Lower lobe of right lung (tissue), 2 donors: ENCODE measurements at places on chromosomes 5 and 9. TPM values are rescaled to one million over a fixed set of nuclear protein-coding genes. Genes with fewer than 3 reads are reported as not detected.

TLX3 gene
- total RNA-seq, result not detected

DNA sequence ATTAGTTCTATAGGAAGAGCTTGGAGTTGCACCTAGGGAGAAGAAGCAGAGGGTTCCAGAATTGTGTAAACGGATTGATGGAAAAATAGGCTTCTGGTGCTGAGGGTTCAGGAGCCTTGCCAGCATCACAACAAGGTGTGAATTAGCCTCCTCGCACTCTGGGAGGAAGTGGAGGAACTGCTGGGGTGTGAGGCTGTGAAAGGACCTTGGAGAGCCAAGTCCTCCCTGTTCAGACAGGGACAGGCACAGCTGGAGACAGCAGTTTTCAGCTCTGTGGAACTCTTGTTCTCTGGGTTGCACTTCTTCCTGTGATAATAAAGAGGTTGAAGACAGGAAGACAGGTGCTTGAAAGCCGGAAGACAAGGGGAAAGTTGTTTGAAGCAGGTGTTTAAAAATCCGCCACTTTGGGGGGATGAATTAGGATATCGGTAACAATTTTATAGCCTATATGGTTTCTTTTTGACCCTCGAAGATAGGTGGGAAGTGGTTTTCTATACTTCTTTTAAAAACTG is 22.6 kb downstream of the DAPK1 start:
- H3K36me3 ChIP-seq, result no peaks in the 10 kb centered on the region
- no peaks in the 10 kb centered on the region for H3K27me3 ChIP-seq
- no peak overlapping the region for H3K4me3 ChIP-seq
- H3K4me1 ChIP-seq, result peaks cover 50% of the 10 kb centered on the region

- H3K27me3 ChIP-seq, result no peaks in the 10 kb centered on the region
- no peak for DNase-seq
- peaks cover 18% of the 10 kb centered on the region for H3K4me1 ChIP-seq
- no peak overlapping the region for H3K4me3 ChIP-seq
Observed at GRCh38 chr9:72478966-72479365, 42.4 kb upstream of the TMC1 start.

- DNase-seq, result no peak
- peaks cover 31% of the 10 kb centered on the region for H3K36me3 ChIP-seq
- no peak overlapping the region for H3K4me3 ChIP-seq
- H3K27ac ChIP-seq, result no peak overlapping the region
- H3K4me1 ChIP-seq, result peaks cover 9% of the 10 kb centered on the region
Observed at GRCh38 chr9:98195671-98196070, 3.2 kb upstream of the CORO2A start.

DNA sequence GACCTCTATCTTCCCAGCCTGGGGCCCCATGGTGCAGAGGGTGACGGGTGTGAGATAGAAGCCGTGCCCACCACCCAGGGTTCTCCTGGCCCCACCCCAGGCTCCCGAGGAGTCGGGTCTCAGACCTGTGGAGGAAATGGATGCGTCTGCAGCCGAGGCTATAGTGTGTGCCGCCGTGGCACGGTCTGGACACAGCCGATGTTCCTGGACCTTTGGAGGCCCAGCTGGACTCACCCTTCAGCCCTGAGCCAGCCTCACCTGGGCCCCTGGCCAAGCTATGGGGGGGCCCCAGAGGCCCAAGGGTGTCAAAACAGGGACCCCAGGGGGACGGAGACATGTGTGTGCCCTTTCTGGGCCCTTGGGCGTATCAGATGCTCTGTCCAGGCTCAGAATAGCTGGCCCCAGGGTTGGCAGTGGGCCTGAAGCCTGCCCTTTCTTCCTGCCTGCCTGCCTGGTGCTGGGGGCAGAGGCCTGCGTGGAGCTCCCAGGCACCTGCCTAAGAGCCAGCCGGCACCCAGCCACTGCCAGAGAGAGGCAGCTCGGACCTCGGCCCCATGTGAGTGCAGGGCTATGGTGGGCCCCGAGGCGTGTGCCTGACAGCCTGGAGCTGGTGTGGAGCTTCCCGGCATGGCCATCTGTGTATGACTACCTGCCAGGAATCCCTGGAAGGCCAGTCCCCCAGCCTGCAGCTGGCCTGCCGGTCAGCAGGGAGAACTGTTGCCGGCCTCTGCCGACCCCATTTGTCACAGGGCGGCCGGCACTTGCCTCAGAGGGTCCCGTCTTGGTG is 41.8 kb downstream of the KCNT1 start:
- no peaks in the 10 kb centered on the region for H3K4me1 ChIP-seq
- H3K27me3 ChIP-seq, result peaks cover 35% of the 10 kb centered on the region
- no peaks in the 10 kb centered on the region for H3K36me3 ChIP-seq
- H3K4me3 ChIP-seq, result no peak overlapping the region

TNFSF8 gene
- 3.5 TPM for total RNA-seq

FRRS1L gene
- 0.06 TPM for total RNA-seq

DNA sequence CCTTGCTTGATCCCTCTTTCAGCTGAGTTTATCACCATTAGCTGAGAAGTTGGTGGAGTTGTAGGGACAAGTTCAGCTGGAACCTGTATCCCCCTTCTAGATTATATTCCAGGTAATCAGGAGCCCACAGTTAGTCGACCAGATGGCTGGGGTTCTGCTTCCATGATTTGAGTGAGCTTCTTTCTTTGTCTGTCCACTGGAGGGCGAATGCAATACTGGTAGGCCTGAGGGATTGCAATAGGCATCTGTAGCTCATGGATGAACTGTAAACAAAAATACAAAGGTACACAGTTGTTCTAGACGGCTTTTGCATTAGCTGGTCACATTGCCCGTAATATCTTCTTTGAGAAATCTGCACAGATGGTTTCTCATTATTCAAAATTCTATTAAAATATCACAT is 88.9 kb downstream of the PCSK5 start:
- H3K27me3 ChIP-seq, result no peaks in the 10 kb centered on the region
- no peak overlapping the region for H3K27ac ChIP-seq
- H3K36me3 ChIP-seq, result no peaks in the 10 kb centered on the region
- H3K4me1 ChIP-seq, result no peaks in the 10 kb centered on the region
- H3K4me3 ChIP-seq, result no peak overlapping the region
- DNase-seq, result no peak

GRCh38 chr5:61504143-61504770 is 172.2 kb downstream of the ZSWIM6 start:
- H3K27ac ChIP-seq, result no peak overlapping the region
- H3K4me1 ChIP-seq, result no peaks in the 10 kb centered on the region
- no peaks in the 10 kb centered on the region for H3K36me3 ChIP-seq

DNA sequence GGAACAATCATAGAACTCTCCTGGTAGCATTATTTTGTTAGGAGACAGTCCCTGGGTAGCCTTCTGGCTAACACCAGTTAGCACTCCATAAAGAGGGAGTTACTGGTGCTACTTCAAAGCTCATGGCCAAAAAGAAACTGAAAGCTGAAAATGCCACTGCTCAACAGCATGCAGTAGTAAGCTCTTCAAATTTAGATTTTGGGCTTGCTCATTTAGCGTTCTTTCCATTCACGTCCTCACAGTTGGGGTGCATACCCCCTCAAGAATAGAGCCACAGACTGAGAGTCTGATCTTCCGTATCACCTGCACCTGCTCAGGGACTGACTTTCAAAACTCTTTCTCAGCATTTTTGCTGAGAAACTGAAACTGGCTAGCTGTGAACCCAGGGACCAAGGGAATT is 24.7 kb downstream of the NTRK2 start:
- no peaks in the 10 kb centered on the region for H3K4me1 ChIP-seq
- no peak overlapping the region for H3K27ac ChIP-seq
- no peak overlapping the region for H3K4me3 ChIP-seq
- H3K27me3 ChIP-seq, result no peaks in the 10 kb centered on the region
- H3K36me3 ChIP-seq, result no peaks in the 10 kb centered on the region
- no peak for DNase-seq

FLT4 gene
- total RNA-seq, result 24.8 TPM

PDZD2 gene
- total RNA-seq, result 67.8 TPM

GRCh38 chr5:40383749-40384651 is 295.7 kb upstream of the PTGER4 start:
- DNase-seq, result no peak
- H3K36me3 ChIP-seq, result no peaks in the 10 kb centered on the region

PTPN3 gene
- 13.4 TPM for total RNA-seq

PRXL2C gene
- total RNA-seq, result 28.0 TPM

GRCh38 chr5:116575326-116576052 is 866 bp upstream of the SEMA6A start:
- no peaks in the 10 kb centered on the region for H3K36me3 ChIP-seq
- no peak for DNase-seq
- H3K4me1 ChIP-seq, result peaks cover 45% of the 10 kb centered on the region
- peak overlapping the region; percentile 69 for H3K4me3 ChIP-seq

CEP120 gene
- 22.3 TPM for total RNA-seq

DNA sequence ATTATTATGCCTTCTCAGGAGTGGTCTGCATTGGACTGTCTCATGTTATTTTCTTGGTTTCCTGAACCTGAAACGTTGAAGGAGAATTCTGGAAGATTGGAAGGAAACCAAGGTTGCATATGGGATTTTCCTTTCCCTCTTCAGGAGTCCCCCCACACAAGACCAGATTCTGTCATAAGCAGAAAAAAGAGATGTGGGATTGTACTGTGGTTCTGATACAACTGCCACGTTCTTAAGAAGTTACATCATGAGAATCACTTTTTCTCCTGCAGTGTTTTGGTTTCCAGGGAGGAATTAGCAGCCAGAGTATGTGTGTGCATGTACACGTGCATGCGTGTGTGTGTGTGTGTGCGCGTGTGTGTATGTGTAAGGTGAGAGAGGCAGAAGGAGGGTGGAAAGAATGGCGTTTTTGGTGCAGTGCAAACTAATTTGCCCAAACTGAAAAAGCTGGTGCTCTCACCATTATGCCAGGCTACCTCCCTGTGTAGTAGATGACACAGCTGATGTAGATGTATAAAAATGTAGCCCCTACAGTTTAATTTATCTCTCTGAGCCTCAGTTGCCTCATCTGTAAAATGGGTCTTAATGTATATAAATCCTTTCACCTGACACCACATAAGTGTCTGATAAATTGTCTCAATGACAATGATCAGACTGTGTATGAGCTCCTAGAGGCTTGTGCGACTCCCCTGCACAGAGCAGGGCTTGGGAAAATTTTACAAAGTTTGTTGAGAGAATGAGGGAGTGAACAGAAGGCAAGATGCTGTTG is 38.6 kb downstream of the RALGPS1 start:
- H3K36me3 ChIP-seq, result no peaks in the 10 kb centered on the region
- H3K27ac ChIP-seq, result no peak overlapping the region
- no peak overlapping the region for H3K4me3 ChIP-seq
- DNase-seq, result no peak

PCDHA7 gene
- 0.15 TPM for total RNA-seq

DNA sequence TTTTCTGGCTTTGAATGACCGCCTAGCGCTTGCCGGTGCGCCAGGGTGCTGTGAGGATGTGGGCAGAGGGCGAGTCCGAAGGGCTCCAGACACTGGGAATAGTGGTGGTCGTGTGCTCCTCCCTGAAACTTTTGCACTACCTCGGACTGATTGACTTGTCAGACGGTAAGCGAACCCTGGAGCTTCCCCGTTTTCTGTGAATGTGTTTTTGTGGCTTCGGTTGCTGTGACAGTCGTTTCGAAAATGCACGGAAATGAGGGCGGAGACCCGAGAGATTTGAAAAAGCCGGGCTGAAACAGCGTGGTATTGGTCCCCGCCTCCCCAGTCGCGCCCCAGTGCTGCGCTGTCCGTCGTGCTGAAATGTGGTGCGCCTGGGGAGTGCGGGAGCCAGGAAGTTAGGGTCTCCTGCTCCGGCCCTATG is 102.5 kb upstream of the GABRP start:
- peaks cover 33% of the 10 kb centered on the region for H3K27me3 ChIP-seq
- H3K4me1 ChIP-seq, result no peaks in the 10 kb centered on the region
- DNase-seq, result no peak
- H3K36me3 ChIP-seq, result no peaks in the 10 kb centered on the region

FAT2 gene
- total RNA-seq, result 0.53 TPM

SPATA31A3 gene
- not detected for total RNA-seq

- no peak for DNase-seq
- H3K4me1 ChIP-seq, result no peaks in the 10 kb centered on the region
- no peaks in the 10 kb centered on the region for H3K36me3 ChIP-seq
- H3K4me3 ChIP-seq, result no peak overlapping the region
- H3K27ac ChIP-seq, result no peak overlapping the region
- H3K27me3 ChIP-seq, result no peaks in the 10 kb centered on the region
Observed at GRCh38 chr9:82454509-82455190, 466.1 kb downstream of the SPATA31D1 start.

DNA sequence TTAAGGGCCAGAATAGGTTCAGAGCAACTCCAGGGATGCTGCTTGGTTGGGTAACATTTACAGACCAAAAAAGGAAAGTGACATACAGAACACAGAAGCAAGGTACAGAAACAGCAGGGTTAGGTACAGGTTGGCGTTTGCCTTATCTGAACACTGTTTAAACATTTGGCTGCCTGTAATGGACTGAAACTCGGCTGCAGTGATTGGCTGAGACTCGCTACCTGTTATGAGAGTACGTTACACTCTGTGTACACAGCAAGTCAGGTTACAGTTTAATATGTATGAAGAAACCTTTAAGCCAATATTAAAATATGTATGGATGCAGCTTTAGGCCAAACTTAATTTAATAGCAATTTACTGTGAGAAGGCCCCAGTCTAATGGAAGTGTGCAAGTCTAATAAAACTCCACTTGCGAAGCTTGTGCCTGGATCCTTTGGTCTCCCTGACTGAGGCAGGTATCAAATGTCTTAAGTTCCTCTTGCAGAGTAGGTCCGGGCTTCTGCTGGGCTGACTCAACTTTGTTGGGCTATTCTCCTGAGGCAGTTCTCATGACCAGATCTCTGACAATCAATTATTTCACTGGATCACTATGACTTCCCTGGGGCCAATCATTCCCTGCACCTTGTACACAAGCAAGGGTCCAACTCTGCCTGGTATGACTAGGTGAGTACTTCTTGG is 204.9 kb downstream of the ZNF462 start:
- no peaks in the 10 kb centered on the region for H3K36me3 ChIP-seq
- DNase-seq, result no peak
- no peaks in the 10 kb centered on the region for H3K4me1 ChIP-seq
- no peaks in the 10 kb centered on the region for H3K27me3 ChIP-seq
- H3K27ac ChIP-seq, result no peak overlapping the region

PHYKPL gene
- 101 TPM for total RNA-seq

DNA sequence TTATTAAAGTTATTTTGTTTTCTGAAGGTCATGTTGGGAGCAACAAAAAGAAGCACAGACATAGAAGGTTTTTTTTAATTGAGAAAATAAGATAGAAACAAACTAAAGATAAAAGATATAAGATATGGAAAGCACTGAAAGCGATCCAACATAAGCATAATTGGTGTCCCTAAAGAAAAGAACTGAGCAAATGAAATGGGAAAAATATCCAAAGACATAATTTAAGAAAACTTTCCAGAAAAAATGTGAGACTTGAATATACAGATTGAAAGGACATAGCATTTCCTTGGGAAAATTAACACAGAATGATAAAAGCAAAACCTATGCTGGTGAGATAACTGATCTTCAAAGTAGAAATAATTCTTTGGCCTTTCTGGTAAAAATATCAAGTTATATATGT is 289.3 kb downstream of the KIAA0825 start:
- no peaks in the 10 kb centered on the region for H3K4me1 ChIP-seq
- no peaks in the 10 kb centered on the region for H3K27me3 ChIP-seq
- H3K27ac ChIP-seq, result no peak overlapping the region

DNA sequence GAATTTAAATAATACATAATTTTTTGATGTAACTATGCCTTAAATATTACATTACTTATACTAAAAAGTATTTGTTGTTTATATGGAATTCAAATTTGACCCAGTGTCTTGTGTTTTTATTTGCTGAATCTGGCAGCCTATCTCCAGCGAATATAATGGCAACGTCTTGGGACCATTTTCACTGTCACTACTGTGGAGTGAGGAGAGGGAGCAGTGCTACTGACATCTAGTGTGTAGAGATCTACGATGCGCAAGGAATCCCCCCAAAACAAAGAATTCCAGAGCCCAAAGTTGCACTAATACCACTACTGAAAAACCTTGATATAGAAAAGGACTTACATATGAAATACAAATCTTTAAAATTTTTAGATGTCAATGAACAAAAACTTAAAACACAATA is 314.4 kb downstream of the DRD1 start:
- H3K4me1 ChIP-seq, result no peaks in the 10 kb centered on the region
- H3K27ac ChIP-seq, result no peak overlapping the region
- H3K36me3 ChIP-seq, result no peaks in the 10 kb centered on the region
- no peaks in the 10 kb centered on the region for H3K27me3 ChIP-seq
